ENCODE measurements at places on chromosomes 13 and 19.

DNA sequence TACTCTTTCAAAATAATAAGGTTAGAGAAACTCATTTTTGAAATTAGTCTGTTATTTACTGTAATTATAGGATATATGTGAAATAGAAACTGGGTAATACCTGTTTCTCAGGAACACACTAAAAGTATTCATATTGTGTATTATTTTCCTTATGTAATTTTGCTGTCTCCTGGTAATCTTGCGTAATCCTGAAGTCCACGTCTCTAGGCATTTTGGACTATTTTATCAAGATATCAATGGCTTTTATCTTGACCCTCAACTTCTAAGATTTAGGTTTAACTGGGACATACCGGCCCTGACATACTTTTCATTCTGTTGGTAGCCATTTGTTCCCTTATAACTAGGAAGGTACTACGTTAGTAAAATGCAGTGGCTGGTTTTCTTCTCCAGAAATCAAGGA is 80.3 kb downstream of the PAN3 start:
- DNase-seq, result no peak

- DNase-seq, result no peak
Measured at GRCh38 chr19:4516939-4517300, 1.4 kb downstream of the PLIN4 start.

GRCh38 chr13:43389573-43389972 is 366.2 kb downstream of the DNAJC15 start:
- DNase-seq, result no peak

GRCh38 chr19:48051335-48052033 is 7.6 kb upstream of the CABP5 start:
- DNase-seq, result no peak

- DNase-seq, result no peak
Measured at GRCh38 chr13:26539738-26540292, 17.7 kb upstream of the WASF3 start.

- DNase-seq, result no peak
Measured at GRCh38 chr13:110109140-110109783, 197.7 kb downstream of the COL4A1 start.

DNA sequence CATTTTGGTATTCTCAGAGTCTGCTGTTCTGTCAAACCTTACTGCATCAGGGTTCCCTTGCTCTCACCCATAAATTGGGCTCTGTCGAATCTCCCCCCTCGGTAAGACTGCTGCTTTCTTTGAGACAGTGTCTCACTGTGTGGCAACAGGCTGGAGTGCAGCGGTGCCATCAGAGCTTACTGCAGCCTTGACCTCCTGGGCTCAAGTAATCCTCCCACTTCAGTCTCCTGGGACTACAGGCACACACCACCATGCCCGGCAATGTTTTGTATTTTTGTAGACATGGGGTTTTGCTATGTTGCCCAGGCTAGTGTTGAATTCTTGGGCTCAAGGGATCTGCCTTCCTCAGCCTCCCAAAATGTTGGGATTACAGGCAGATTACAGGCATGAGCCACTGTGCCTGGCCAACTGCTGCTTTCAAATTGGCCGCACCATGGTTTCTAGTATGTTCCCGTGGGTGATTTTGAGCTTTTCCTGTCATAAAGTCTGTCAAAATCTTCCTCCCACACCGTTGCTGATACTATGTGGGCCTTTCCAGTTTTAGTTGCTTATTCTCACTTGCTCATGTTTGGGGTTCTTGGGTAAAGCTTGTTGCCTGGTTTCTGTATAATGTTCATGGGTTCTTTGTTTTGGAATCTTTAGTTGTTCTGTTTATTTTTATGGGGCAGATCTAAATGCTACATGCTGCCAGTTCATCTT is 10.6 kb downstream of the RFC3 start:
- no peak for DNase-seq

DNA sequence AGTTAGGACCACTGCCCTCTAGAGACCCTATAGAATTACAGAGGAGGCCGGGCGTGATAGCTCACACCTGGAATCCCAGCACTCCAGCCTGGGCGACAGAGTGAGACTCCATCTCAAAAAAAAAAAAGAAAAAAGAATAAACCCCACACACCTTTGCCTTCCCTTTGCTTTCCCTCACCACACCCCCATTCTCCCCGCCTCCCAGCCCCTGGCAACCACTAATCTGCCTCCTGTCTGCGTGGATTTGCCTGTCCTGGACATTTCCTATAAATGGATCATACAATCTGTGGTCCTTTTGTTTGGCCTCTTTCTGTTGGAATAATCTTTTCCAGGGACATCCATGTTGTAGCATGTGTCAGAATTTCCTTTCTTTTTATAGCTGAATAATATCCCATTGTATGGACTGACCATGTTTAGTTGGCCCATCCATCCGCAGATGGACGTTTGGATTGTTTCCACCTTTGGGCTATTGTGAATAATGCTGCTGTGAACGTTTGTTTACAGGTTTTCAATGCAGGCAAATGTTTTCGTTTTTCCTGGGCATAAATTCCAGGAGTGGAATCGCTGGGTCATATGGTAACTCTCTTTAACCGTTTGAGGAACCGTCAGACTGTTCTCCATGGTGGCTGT is 15.3 kb downstream of the NACC1 start:
- no peak for DNase-seq

DNA sequence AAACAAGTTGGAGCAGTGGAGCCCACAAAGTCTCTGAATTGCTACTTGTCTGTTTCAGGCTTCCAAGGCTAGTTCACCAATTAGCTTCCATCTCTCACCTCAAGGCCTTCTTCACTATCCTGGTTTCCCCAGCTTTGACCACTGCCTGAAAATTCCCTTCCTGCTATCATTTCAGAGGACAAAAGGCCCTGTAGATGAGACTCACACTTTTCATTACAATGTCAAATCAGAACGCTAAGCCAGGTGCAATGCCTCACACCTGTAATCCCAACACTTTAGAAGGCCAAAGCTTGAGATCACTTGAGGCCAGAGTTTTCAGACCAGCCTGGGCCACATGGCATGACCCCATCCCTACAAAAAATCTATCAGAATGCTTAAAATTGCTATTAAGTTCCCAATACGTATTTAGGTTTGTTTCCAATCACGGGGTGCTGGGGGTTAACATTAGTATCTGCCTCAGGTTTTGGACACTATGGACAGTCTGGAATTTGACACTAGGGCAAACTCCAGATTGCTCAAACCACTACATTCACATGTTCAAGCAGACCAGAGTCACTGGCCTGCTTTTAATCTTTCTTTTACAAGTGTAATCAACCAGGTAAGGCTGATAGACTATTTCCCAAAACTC is 5.5 kb downstream of the TPT1 start:
- no peak for DNase-seq

DNA sequence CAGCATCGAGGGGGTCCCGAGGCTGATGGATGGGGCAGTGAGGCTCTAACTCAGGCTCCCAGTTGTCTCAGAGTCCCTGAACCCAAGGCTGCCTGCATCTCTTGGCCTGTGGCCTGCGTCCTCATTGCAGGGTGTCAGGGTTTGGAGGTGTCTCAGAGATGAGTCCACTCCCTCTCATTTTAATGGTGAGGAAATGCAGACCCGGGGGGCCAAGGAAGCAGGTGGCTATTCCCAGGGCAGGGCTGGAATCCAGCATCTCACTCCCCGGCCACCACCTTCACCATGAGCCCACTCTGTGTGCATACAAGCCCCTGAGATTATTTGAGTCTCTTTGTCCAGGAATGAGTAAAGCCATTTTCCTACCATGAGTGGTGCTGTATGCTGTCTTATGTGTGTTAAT is 21.4 kb downstream of the TEX29 start:
- no peak for DNase-seq

GRCh38 chr19:17530586-17530985 is 19.1 kb downstream of the PGLS start:
- no peak for DNase-seq

DNA sequence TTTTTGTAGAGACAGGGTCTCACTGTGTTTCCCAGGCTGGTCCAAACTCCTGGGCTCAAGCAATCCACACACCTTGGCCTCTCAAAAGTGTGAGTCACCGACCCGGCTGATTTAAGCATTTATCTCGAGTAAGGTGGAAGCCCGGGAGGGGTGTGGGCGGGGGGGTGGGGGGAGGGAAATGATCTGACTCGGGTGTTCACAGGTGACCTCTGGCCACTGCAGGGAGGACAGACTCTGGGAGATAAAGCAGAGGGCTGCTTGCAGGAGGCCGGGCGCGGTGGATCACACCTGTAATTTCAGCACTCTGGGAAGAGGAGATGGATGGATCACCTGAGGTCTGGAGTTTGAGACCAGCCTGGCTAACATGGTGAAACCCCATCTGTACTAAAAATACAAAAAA is 7.9 kb downstream of the DENND1C start:
- no peak for DNase-seq

DNA sequence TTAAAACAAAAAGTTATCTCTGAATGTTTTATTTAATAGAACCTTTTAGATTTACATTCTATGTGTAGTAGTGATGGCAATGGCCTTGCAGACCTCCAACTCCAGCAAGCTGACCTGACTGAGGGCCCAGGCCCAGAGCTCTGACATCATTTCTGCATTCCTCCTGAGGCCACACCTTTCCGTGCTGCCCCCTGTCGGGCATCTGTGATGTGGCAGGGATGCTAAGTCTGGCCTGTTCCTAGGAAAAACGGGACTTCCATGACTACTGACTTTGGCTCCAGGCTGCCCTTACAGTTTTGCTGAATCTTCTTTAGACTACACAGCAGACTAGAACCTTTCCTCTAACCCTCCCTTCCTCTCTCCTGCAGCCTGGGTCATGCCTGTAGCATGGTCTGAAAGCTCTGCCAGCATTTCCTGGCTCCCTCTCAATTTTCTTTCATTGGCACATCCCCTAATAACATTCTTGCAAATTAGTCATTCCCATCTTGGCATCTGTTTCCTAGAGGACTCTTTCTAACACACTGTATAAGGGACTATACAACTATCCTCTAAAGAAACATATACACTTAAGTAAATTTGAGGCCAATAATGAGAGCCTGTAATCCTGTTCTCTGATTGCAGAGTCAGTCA is 249.1 kb downstream of the GPC5 start:
- DNase-seq, result peak; percentile 6

GRCh38 chr19:4064496-4065260 is 2.0 kb downstream of the ZBTB7A start:
- DNase-seq, result no peak

DNA sequence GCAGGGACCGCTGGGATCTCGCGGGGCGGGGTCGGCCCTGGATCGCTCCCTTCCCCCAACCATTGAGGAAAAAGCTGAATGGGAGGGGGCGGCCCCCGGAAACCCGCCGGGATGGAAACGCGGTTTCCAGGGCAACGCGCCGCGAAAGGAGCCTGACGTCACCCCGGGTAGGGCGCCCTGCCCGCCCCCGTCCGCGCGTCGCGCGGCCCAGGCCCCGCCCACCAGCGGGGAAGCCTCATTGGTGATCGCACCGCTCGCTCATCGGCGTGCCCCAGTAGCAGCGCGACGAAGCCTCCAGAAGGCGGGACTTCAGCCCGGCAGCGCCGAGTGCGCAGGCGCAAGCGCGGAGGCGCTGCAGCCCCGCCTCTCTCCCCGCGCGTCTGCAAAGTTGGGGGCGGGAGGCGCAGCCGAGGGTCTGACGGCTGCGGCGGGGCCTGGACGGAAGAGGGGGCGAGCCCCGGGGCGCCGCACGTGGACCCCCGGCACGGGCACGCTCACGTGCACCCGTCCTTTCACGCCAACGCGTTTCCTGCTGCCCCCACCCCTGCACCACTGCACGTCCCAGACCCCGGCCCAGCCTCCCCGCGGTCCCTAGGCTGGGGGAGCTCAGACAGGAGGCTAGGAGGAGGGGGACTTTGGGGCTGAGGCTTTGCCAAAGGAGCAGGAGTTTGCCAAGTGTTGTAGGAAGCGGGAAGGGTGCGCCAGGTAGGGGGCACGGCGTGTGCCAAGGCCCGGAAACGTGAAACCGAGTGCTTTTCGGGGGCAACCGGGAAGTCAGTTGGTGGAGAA is 8.2 kb upstream of the CIRBP start:
- peak; percentile 96 for DNase-seq

GRCh38 chr13:79910875-79911540 is 429.9 kb downstream of the SPRY2 start:
- DNase-seq, result no peak

- DNase-seq, result no peak
Measured at GRCh38 chr13:113109151-113110047, 3.8 kb downstream of the F7 start.

- DNase-seq, result no peak
Measured at GRCh38 chr13:91889641-91890040, 491.2 kb downstream of the GPC5 start.

DNA sequence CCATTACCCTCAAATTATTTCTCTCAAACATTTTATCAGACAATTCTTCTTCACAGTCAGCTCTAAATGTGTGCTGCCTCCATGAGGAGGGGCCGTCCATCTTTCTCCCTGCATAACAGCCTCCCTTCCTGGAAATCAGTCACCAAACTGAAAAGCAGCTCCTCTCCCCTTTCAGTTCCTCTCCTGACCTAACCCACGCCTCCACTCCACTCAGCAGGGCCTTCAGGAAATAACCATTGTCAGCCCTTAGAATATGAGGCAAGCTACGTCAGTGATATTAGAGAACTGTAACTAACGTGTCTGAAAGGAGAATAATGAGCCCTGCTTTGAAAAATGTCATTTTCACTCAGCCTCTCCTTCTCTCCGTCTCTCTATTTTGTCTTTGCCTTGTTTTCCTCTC is 116.2 kb downstream of the OLFM4 start:
- no peak for DNase-seq

DNA sequence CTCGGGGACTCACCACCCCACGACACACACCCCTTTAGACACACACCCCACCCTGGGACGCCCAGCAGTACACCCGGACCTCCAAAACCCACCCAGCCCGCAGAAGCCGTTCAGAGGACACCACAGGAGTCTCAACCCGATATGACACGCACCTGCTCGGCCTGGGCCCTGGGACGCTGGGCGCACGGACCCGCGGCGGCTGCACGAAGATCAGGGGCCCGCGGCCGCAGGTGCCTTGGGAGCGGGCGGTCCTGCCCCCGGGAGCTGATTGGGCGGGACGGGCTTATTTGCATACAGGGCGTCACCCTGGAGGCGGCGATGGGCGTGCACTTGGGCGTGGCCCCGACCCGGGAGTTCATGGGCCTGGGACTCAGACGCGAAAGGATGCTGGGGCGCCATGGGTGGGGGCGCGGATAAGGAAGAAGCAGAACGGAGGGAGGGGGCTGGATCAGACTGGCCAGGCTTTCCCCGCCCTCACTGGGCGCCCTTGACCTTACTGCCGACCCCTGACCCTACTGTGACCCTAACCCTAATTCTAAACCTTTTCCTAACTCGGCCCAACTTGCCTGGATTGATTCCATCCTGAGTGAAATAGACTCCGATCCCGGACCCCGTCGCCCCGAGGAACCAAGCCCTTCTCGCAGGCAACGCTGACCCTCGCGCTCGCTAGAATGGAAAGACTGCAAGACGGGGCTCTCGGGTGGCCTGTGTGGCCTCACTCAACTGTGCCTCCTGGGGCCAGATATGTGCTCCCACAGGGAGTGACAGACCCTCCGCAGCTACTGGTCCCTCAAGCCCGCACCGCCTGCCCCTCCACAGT is at the start of gene MEF2B:
TSS of gene MEF2B (minus strand) at position 211 of the 820 bp plus-strand sequence. CDS start 19,528 bp downstream, outside the sequence.
- DNase-seq, result peak; percentile 97

- no peak for DNase-seq
Measured at GRCh38 chr13:105573136-105573535, 962.3 kb downstream of the EFNB2 start.
